ENCODE measurements at places on chromosomes 5 and 9.
A peak's percentile ranks its signal among the peaks of the same experiment; 100 is the strongest.

DNA sequence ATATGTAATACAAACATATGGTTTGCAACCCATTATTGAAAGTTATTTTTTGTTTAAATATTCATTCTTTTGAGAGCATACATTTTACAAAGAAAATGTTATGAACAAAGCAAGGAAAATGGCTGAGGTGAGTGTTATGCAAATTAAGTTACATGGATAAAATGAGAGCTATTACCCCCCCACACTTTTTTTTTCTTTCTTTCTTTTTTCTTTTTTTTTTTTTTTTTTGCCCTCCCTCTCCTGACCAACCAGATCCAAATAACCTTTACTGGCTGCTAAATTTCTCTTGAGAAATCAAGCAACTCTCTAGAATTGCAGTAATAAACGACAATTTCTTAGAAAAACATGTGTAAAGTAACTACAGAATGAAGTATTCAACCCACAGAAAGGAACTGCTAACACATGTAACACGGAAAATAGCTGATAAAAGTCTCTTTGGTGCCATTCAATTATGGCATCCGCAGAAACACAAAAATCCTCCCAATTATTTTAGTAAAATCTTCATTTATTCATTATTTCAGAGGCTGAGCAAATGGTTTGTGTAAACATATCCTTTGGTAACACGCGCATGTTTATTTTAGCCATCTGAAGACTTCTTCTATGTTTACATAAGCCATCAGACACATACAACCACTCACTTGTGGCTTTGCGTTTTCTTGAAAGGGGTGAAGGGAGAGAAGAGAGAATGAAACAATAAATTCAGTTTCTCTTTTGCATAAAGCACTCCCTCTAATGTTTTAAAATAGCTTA, 216.1 kb downstream of the NFIB start:
- DNase-seq: no peak

DNA sequence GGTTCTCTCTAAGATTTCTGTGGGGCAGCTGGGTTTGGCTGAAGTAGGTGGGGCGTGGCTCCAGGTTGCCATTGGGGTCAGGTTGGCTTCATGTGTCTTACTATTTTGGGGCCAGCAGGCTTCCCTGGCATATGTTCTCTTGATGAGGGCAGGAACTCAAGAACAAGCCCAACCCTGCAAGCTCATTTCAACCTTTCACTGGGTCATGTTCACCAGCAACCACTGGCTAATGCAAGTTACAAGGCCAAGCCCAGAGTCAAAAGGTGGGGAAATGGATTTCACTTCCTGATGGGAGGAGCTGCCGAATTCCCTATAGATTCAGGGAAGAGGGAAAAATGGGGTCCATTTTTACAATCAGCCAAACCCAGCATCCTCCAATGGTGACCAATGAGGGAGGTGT, 34.0 kb upstream of the HAND1 start:
- no peak for DNase-seq

- no peak for DNase-seq
Observed at GRCh38 chr9:131986089-131986488, 93.6 kb downstream of the MED27 start.

DNA sequence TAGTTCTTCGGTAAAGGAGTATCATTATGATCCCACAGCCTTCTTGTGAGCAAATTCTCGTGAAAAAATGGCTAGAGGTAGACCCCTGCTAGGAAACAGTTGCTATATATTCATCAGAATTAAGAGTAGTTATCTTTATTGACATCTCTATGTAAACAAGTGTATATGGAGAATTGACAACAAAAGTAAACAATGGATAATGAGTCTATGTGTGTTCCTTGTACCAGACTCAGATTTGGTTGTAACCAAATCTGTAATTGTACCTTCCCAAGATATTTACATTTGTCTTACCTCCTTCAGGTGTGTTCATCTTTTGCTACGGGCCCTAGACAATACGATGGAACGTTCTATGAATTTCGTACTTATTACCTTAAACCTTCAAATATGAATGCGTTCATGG, 2.1 kb downstream of the NIPSNAP3B start:
- no peak for DNase-seq

- DNase-seq: no peak
Observed at GRCh38 chr5:152092580-152092979, 167.9 kb upstream of the GLRA1 start.

- no peak for DNase-seq
Observed at GRCh38 chr9:14923701-14924100, 13.5 kb upstream of the FREM1 start.

GRCh38 chr5:153746440-153746839, 256.0 kb downstream of the GRIA1 start:
- no peak for DNase-seq

GRCh38 chr5:141508798-141509611, 20.1 kb downstream of the PCDHGC5 start:
- no peak for DNase-seq

- no peak for DNase-seq
Observed at GRCh38 chr5:142059304-142059940, 46.6 kb upstream of the GNPDA1 start.

DNA sequence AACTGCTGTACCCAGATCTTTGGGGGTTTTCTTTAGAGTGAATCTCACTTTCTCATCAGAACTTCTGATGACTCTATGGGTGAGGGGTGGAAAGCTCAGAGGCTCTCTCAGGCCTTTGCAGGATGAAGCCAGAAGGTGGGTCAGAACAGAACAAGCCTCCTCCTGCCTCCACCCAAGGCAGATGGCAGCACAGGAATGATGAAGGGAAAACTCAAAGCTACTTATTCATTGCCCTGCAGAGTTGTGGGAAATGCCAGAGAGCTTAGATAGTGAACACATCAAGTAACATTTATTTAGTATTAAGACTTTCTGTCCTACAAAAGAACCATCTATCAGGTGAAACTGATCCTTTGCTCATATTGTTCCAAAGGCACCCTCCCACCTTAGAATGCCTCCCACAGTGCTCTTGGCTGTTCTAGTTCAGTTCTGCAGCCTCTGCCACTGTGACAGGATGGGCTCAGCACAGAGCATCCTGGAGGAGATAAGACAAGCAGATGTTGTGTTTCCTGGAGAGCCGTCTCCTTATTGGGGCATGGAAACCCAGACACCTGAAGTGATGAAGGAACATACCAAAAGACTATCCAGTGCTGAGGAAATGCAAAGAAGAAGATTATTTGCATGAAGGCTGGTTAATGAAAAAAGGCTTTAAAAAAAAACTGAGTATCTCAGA, 146.6 kb downstream of the ADAMTS12 start:
- DNase-seq: no peak

GRCh38 chr9:126016579-126017290, 269.6 kb downstream of the PBX3 start:
- peak; percentile 28 for DNase-seq

DNA sequence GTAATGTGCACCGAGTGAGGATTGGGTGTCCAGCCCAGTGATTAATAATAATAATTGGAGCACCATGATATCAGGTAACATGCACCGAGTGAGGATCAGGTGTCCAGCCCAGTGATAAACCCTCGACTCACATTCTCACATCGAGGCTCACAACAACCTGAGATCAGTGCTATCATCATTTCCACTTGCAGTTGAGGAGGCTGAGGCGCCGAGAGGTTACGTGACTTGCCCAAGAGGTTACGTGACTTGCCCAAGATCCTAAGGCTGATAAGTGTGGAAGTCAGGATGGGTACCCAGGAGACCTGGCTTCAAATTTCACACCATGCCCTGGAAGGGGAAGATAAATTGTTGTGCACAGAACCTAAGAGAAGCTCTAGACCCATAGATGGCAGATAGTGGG, 189.4 kb downstream of the MED10 start:
- no peak for DNase-seq

DNA sequence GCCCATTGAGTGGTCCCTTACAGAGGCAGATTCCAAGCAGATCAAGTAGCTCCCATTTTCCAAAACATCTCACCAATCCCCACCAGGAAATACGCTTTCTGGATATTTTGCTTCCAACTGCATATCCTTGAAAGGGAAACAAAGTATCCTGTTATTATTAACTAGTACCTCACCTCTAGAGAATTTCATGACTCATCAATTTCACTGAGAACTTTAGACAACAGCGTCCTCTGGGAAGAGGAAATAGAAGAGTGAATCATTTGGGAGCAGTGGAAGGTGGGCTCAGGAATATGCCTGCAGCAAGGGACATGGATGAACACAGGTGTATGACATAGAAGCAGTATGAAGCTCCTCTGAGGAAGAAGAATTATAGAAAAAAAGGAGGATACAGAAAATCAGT, 186.7 kb downstream of the MARCHF11 start:
- DNase-seq: no peak

DNA sequence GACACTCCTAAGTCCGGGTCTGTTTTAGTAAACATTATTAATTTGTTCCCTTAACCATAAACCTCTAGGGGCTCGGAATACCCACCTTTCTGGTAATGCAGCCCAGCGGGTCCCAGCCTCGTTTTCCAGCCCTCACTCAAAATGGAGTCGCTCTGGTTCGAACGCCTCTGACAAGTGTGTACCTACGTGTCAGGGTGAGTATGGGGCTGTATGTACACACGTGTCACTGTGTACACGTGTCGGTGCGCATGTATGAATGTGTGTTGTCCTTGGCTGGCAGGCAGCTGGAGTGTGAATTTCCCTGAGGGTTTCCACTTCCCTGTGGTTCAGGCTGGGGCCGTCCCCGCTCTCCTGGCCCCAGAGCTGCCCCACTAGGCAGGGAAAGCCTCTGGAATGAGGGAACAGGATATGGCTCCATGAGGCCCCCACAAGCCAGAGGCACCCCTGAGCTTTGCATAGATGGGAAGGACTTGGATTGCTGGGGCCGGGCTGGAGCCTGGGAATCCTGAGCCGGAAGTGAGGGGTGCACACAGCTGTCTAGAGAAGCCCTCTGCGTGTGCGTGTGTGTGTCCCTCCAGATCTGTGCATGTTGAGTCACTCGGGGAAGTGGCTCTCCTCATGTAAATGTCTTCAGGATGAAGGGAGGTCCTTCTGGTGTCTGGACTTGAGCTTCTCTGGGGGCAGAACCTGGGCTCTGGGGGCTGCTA, 160.8 kb upstream of the IER5L start:
- no peak for DNase-seq

GRCh38 chr5:42974536-42974935, 65.6 kb downstream of the ANXA2R start:
- DNase-seq: no peak

- no peak for DNase-seq
Observed at GRCh38 chr9:801399-802071, 40.0 kb upstream of the DMRT1 start.

- DNase-seq: no peak
Observed at GRCh38 chr5:92907938-92908606, 672.9 kb downstream of the NR2F1-AS1 start.

DNA sequence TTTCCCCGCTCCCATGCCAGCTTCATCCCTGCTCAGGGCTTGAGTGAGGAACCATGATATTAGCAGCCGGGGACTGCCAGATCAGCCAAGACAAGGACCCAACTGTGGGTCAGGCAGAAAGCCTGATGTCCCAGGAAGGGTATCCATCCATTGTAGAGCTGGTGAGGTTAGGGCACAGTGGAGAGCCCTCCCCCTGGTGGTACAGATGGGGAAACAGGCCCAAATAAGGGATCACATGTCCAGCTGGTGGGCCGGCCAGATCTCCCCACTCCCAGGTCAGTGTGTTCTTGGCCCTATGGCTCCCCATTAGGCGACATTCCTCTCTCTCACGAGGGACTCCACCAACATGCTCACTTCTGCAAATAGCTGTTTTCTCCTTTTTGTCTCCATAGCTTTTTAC, 9.0 kb downstream of the CDX1 start:
- no peak for DNase-seq

- DNase-seq: no peak
Observed at GRCh38 chr5:122465031-122465577, 153.1 kb downstream of the SNCAIP start.

DNA sequence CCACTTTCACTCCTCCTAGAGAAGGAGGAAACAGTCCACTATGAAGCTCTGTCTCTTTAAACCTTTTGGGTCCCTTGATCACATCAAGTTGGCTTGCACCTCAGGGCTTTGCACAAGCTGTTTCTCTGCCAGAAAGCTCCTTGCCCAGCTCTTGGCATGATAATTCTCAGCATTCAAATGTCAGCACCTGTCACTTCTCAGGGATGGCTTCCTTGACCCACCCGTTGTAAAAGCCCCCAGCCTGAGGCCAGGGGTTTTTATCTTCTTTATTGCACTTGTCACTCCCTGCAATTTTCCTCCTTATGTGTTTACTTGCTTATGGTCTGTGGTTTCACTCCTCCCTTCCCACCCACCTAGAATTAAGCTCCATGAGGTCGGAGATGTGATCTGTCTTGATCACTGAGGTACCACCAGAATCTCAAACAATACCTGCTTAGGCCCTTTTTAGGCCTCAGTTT, 200.7 kb upstream of the TBC1D2 start:
- DNase-seq: no peak

GRCh38 chr5:103272377-103272776, 13.8 kb downstream of the MACIR start:
- no peak for DNase-seq

GRCh38 chr9:128214571-128215490, 11.7 kb downstream of the DNM1 start:
- DNase-seq: no peak

DNA sequence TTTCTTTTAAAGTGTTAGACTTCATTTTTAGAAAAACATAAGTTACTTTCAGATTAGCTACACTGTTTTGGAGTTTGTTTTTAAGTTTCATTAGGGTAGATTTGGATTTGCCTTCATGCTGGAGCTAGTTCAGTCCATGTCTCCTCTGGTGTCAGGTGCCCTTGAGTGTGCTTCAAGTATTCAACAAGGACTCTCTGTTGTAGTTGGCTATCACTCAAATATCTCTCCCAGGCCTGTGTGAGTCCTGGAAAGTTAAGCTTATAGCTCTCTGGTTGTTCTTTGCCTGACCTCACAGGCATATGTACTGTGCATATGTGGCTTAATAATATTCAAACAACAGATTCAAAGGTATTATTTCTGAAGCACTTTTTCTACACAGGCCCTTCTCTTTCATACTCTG, 45.4 kb downstream of the PTBP3 start:
- no peak for DNase-seq

- no peak for DNase-seq
Observed at GRCh38 chr9:114004221-114004716, 73.8 kb downstream of the AMBP start.

GRCh38 chr5:128081111-128081851, 2.3 kb upstream of the SLC12A2 start:
- DNase-seq: no peak

- DNase-seq: no peak
Observed at GRCh38 chr9:135533674-135534073, 12.3 kb upstream of the OBP2A start.

Measured in NCI-H1436 (cell line).